ENCODE measurements at places on chromosomes 4 and X.

- DNase-seq, result no peak
These were observed 70.5 kb upstream of the COX18 start for GRCh38 chr4:73139991-73140390.

DNA sequence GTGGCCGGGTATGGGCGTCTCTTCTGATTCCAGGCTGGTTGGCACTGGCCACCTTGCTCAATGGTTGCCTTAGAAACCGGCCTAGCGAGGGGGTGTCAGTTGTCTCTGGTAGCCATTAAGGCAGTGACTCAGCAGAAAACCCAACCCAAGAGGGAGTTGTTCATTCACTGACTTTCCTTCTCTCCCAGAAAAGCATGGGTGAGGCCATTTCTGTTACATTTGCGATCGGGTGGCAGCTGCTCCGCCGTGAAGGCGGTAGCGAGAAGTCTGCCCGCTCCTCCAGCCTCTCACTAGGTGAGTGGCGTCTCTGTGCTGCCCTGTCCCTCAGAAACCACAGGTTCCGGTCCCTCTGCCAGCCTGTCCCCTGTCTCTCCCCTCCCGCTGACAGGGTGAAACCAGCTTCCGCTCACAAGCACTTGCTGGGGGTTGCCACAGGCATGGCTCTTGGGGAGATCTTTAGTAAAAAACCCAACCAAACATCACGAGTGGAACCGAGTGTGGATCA is 17.4 kb downstream of the IRAK1 start:
- DNase-seq, result peak; percentile 25

DNA sequence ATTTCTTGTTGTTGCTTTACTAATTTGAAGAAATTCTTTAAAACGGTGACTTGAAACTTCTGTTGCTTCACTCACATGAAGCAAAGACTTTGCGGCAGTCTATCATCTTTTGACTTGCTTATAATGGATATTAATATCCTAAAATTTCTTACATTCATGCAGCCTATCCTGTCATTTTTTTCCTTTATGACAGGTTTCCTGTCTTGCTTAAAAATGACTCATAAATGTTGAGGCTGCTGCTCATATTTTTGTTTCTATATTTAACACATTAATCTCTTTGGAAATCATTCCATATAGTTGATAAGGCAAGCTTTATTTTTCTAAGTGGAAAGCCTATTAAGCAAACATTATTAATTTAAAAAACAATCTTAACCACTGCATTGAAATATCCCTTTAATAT is 176.6 kb upstream of the GALNTL6 start:
- no peak for DNase-seq

- no peak for DNase-seq
These were observed 10.1 kb downstream of the NKX1-1 start for GRCh38 chr4:1395941-1396805.

GRCh38 chrX:17601441-17602200 is 135.7 kb upstream of the SCML1 start:
- DNase-seq, result no peak

- no peak for DNase-seq
These were observed 262.7 kb downstream of the RCHY1 start for GRCh38 chr4:75251547-75251946.

GRCh38 chr4:144289667-144290428 is 149.3 kb upstream of the GYPA start:
- no peak for DNase-seq

DNA sequence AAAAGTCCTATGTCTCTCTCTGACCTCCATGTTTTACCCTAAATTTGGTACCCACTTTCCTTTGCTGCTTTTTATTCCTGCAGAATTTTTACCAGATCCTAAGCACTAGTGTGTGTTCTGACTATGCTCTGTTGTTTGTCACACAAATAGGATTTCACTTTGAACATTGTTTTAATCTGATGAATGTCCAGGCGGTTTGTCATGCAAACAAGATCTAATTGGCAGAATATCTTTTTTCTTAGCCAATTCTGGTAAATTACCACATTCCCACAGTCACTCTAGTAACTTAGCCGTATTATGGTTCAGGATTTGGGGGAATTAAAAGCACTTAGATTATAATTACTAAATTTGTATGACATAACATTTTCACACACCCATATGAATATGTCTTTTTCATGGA is 557.2 kb upstream of the BOD1L1 start:
- DNase-seq, result no peak

DNA sequence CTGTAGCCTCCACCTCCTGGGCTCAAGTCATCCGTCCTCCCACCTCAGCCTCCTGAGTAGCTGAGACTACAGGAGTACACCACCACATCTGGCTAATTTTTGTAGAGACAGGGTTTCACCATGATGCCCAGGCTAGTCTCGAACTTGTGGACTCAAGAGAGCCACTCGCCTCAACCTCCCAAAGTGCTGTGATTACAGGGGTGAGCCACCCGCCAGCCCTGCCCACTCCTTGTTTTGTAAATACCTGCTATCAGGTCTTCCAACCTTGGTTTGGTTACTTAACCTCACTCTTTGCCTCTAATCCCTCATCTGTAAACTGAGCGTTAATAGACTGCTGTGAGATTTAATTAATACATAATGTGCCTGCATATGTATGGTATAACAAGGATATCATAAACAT is 803 bp downstream of the CNGA1 start:
- DNase-seq, result no peak

DNA sequence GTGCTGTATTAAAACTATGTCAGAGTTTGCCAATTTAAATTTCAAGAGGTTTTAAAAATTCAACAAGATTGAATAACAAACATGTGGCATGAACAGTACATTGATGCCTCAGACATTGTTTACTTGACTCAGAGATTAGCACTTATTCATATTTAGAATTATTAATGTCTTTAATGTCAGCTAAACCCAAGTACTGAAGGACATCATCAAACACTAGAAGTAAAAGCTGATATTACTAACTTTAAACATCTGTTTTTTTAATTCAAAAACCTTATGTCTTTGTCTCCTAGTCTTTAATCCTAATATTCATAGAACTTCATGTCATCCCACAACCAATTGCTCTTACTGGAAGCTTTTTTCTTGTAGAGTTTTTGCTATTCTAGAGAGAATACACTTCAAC is 406.2 kb upstream of the PCDH7 start:
- no peak for DNase-seq

DNA sequence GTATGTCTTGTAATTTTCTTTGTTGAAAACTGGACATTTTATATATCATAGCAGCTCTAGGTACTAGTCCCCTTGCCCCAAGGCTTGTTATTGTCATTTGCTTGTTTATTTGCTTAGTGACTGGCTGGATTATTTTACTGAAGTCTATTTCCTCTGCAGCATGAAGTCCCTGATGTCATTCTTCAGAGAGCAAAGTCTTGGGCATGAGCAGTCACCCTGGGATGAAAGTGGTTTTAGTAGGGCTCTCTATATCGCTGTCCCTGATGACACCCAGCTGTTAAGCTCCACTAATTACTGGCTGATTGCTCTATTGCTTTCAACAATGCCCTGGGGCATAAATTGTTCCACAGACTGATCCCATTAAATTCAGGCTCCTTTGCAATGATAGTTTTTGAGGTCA is 113.5 kb upstream of the USP9X start:
- DNase-seq, result no peak

- DNase-seq, result no peak
These were observed 283.9 kb downstream of the UNC5C start for GRCh38 chr4:95264843-95265242.

DNA sequence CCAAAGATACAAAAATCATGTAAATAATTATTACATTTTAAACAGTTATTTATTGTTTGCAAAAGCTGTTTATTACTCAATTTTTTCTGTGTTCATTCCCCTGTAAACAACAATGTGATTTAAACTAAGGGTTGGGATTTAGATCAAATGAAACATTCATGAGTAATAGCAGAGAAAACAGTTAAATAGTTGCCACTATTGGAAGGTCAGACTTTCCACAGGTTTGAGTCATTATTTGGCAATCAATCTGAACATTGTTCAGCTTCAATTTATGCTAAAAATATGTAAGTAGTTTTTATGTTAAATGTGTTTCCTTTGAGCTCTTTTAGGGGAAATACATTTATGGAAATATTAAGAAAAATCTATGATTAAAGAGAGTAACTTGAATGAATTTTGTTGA is 144.9 kb downstream of the STIM2 start:
- DNase-seq, result peak; percentile 59

GRCh38 chrX:23503835-23504539 is 163.3 kb upstream of the PRDX4 start:
- DNase-seq, result peak; percentile 60

DNA sequence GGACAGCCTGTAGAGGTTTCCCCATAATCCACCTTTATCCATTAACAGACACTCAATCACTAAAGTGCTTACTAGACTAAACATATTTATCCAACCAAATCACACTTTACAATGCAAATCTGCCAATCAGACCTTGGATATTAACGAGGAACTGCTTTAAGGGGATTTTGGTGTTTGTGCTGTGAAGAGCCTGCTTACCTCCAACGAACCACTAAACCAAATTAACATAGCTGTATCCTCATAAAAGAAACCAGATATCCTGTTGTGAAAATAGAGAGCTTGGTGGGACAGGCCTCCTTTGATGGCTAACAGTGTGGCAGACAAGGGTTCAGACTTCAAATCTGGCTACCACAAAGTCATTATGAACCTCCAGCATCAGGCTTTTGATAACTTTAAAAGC is 252.6 kb upstream of the HAND2 start:
- DNase-seq, result no peak

- no peak for DNase-seq
These were observed 32.8 kb upstream of the MAGEA4 start for GRCh38 chrX:151879856-151880255.

DNA sequence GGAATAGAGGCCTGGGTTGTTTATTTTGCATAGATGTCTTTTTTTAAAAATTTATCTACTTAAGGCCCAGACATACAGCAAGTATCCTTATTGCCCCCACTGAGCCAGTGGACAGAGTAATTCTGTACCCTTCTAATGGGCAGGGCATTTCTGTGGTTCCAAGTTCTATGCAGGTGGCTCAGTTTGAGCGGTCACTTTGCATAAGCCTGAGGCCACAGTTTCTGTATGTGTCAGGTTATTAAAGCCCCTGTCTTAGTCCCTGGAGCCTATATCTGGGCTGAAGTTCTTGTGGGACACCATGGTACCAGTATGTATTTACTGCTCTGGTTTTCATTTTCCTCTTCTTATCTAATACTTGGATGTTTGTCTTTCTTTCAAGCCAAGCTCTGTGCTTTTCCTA is 168.8 kb downstream of the MID1IP1 start:
- DNase-seq, result no peak

GRCh38 chrX:18353931-18354368 is 538 bp downstream of the SCML2 start:
- DNase-seq, result no peak
